Stimulated activated CD8-positive, alpha-beta memory T cell treated with anti-CD3 and anti-CD28 coated beads, Interleukin-15, amount 100 ng/mL, for 24 hours (primary cell): ENCODE measurements at places on chromosomes 2 and 18.

GRCh38 chr2:239946864-239947728 is 78.0 kb downstream of the NDUFA10 start:
- DNase-seq: no peak

GRCh38 chr18:2657788-2658458 is 2.4 kb downstream of the SMCHD1 start:
- DNase-seq: no peak

DNA sequence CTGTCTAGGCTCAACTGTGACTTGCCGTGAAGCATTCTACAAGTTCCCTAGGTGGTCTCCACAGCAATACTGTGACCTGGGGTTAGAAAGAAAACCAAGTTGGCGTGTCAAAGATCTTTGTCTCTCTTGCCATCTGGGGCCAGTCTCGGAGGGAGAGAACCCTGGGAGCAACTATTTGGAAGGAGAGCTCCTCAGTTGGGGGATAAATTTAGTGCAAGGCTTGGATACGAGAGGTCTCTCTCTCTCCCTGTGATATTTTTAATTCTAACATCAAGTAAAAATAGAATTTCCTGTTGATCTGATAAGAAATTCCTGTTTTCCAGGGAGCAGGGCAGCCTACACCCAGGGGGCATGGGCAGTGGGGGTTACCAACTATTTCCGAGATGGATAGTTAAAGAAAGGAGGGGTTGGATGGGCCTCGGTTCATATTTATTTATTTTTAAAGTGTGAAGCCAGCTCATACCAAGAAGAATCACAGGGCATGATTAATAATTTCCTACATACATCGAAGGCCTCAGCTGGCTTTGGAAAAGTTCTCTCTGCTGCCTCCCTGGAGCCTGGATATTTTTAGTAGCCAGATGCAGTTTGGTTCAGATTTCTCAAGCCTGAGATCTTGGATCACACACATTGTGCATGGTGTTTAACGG is 62.8 kb downstream of the EHD3 start:
- no peak for DNase-seq

- DNase-seq: no peak
These were observed 2012.3 kb upstream of the PIK3C3 start for GRCh38 chr18:39942702-39943101.

GRCh38 chr18:75407468-75408437 is 19.8 kb downstream of the SMIM21 start:
- no peak for DNase-seq

GRCh38 chr18:52948868-52949444 is 609.0 kb downstream of the DCC start:
- DNase-seq: no peak

DNA sequence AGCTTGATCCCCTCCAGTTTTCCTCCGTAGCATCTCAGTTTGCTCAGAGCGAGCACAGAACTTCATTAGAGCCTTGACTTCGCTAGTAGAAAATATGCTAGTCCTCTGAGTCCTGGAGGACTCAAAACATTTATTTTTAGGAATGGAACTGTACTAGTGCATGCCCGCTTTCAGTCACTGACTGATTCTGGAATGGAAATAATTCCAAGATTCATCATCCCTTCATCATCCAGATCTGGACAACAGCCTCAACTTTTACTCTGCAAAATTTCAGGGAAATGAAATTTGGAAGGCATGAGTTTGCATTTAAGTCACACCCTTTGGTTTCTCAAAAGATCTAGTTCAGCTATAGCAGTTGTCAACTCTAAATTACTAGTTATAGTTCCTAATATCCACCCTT is 304.6 kb downstream of the XIRP2 start:
- DNase-seq: no peak
